ENCODE measurements at places on chromosomes 12 and 14. TPM values are rescaled to one million over a fixed set of nuclear protein-coding genes. Genes with fewer than 3 reads are reported as not detected.
A peak's percentile ranks its signal among the peaks of the same experiment; 100 is the strongest.

AP1G2 gene
- 95.7 TPM for total RNA-seq

DUSP16 gene
- total RNA-seq = 20.7 TPM

TMEM260 gene
- 19.8 TPM for total RNA-seq

TPH2 gene
- total RNA-seq = not detected

CARMIL3 gene
- 0.20 TPM for total RNA-seq

- no peak for DNase-seq
Observed at GRCh38 chr12:41972598-41972997, 172.1 kb downstream of the GXYLT1 start.

GRCh38 chr14:45198551-45198950, 54.5 kb downstream of the MIS18BP1 start:
- peak; percentile 69 for DNase-seq

- DNase-seq = no peak
Observed at GRCh38 chr12:3230758-3231375, 153.7 kb downstream of the TSPAN9 start.

DNA sequence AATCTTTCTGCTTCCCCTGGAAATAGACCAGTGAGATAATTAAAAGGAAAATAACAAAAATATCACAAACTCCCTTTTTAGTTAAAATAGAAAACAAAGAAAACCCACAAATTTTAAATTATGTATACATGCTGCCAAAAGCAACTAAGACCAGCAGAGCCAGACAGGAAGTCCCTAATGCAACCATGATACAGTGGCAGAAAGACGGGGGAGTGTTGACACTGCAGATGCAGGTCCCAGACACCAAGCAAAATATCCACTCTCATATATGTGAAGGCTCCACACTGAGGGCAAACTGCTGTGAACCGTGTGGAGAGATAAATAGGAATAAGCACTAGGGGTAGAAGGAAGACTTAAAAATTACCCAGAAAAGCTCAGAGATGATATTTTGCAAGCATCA, 401.0 kb downstream of the BTG1 start:
- DNase-seq = no peak

DNA sequence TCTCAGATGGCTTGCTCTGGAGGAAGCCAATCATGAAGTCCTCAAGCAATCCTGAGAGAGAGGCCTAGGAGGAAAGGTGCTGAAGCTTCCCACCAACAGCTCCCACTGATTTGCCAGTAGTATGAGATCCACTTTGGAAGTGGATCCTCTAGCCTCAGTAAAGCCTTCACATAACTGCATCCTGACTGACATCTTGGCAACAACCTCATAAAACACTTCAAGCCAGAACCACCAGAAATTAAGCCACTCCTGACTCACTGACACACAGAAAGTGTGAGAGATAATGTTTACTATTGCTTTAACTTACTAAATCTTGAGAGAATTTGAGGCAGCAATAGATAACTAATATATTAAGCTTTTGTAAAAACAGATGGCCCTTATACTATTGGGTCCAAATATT, 11.7 kb upstream of the TMX1 start:
- DNase-seq = no peak

GRCh38 chr12:50739611-50740010, 24.3 kb upstream of the ATF1 start:
- peak; percentile 7 for DNase-seq

DNA sequence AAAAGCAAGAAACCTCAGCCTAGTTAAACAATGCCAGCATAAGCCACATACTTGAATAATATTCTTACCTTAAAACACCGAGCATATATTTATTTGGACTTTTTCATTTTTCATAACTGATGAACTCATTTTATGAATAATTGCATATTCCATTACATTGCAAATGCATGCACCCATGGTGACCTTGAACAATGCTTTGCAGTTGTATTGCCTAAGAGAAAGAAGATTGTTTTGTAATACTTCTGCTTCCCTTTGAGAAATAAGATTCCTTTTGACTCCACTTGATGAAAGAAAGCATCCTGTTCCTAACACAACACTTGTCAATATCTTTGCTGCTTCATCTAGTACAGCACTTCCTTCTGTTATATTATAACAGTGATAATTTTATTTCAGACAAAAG, 1182.2 kb downstream of the FLRT2 start:
- peak; percentile 20 for DNase-seq

DNA sequence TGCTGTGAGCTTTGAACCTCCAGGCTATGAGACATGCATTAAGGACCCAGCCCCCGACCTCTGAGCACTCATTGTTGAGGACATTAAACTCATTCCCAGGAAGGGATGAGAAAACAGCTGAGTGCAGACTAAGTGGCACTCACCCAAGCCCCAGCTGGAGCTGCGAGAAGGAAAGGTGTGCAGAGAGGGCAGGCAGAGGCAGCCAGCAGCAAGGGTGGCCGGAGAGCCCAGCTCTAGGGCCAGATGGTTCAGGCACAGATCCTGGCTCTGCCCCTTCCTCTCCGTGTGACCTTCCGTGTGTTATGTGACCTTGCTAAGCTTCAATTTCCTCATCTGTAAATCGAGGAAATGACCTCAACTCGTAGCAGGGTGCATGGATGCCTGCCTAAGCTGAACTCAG, 3.7 kb downstream of the TSPAN11 start:
- no peak for DNase-seq

DNA sequence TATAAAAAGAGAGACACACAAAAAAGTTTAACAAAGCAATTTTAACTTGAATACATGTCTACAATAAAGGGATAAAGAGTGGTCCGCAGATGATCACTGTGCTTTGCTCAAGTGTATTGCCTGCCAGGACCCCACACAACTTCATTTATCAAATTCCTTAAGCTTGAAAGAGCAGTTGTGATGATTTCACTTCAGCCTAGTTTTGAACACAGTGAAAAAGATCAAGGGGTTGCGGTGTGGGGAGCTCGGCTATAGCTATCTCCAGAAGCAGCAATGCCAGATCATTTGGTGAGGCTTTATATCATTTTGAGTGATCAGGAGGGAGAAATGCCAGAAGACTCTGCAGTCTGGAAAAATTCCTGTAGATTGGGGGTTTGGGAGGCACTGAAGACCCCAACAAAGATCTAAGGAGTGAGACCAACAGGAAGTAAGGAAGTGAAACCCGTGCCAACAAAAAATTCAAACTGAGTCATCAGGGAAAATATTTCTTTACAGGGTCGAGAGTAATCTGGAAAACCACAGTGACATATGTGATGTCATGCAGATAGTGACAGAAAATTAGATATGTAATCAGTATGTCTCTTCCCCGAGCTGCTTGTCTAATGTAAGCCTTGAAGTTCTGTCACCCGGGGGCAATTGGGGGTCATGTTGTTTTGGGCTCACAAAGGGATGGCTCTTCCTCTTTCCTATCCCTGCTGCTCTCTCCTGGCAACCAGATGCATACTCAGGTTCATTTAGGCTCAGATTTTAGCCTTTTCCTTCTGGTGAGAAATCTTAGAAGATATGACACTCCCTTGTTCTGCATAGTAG, 221.8 kb downstream of the MSRB3 start:
- no peak for DNase-seq

GRCh38 chr14:103736546-103737431, 21.2 kb downstream of the ZFYVE21 start:
- no peak for DNase-seq

GRCh38 chr12:2692080-2692479, 102.7 kb upstream of the FKBP4 start:
- no peak for DNase-seq

- no peak for DNase-seq
Observed at GRCh38 chr12:70671698-70672097, 34.5 kb upstream of the PTPRB start.

DNA sequence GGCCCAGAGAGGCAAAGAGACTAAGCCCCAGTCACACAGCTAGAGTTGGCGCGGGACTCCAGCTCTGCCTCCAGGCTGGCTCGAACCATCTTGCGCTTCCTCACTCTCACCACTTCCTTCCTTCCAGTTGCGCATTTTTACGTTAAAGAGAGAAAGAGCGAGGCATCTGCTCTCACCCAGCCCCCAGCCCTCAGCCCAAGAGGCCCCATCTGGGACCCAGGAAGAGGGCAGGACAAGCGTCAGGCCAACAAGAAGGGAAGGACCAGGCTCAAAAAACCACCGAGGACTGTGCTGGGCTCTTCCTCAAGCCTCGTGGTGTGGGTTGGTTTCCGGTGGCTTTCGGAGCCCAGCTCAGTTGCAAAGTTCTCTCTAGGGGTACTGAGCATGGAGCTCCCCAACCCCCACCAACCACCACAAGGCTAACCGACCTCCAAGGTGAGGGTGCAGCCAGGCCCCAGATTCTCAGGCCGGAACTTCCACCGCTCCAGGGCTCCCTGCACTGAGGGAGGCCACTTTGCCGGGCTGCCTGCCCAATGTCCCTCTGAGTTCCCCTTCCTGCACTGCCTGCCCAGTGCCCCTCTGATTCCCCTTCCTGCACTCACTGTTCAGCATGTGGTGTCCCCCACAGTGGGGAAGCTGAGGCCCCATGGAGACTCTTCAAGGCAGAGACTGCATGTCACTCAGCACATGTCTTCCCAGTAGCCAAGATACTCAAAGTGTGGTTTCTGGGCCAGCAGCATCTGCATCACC, 35.9 kb downstream of the TESC start:
- DNase-seq = no peak

DNA sequence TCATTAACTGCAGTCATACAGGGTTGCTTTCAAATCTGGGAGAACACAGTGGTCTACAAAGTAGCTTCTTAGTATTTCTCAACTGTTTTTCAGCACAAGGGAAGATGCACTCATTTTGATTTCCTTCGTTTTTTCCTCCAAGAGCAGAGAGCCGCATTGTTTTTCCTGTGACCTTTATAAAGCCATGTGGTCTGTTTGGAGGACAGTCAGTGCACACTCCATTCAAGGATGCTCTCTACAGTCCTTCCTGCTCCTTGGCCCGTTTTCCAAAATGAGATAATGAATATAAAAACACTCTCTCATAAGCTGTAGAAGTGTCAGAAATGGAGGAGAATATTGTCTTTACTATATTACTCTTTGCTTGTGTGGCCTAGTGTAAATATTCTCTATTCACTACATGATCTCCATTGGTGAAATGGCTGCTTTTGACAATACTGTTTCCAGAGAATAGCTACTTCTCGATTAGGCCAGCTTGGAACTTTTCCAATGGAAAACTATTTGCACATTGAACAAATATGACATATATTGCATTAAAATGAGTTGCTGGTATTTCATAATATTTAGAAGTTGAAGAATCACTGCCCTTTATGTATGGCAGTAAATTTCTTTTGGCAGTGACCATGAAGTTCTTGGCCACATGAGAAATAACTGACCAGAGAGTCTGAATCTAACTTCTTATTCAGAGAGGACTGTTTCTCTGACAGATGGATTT, 393.1 kb upstream of the RGS6 start:
- peak; percentile 9 for DNase-seq

DNA sequence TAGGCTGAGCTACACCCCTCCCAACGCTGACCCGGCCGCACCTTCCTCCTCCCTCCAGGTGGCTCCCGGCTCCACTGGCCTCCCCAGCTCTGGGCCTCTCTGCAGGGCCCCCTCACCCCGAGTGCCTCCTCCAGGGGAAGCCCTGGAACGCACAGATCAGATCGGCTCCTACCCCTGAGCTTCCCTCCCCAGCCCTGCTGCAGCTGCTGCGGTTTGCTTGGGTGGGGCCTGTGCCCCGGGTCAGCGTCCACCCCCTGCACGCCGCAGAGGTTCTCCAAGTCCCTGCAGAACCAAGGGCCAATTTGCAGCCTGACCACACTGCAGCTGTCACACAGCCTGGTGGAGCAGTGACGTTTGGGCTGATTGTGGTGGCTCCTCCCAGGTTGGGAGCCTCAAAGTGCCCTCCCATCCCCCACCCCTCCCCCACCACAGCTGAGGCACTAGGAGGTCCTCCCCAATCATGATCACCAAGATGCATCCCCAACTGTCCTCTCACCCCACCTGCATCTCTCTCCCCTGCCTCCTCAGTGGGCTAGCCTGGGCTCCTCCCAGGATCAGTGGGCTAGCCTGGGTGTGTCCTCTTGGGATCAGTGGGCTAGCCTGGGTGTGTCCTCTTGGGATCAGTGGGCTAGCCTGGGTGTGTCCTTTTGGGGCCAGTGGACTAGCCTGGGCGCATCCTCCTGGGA, 12.8 kb upstream of the FBRSL1 start:
- DNase-seq = no peak

DNA sequence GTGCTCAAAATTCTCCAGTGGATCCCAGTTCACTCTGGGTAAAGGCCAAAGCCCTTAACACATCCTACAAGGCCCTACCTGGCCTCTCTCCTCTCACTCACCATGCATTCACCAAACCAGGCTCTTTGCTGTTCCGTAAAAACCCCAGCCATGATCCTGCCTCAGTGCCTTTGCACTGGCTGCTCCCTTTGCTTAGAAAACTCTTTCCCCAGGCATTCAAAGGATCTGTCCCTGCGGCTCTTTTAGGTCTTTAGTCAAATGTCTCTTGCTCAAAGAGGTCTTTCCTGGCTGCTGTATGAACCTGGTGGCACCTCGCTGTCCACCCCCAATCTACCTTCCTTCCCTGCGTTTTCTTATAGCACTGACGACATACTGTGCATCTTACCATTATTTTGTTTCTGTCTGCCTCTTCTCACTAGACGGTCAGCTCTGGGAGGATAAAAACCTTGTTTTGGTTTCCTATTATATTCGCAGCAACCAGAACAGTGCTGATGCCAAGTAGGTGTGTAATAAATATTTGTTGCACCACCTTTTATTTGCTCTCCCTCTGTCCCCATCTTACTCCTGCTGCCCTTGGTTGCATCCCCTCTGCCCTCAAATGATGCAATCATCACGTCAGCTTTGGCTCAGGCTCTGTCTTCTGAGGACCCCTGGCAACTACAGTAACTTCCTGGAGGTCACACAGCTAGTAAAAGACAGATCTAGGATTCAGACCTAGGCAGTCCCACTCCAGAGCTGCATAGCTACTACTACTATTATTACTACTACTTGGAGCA, 23.8 kb upstream of the DICER1 start:
- DNase-seq = no peak
